ENCODE measurements at places on chromosomes 6 and 20. TPM values are rescaled to one million over a fixed set of nuclear protein-coding genes. Genes with fewer than 3 reads are reported as not detected.

GRCh38 chr20:7459083-7459482 is 481.2 kb downstream of the HAO1 start:
- DNase-seq = no peak

DNA sequence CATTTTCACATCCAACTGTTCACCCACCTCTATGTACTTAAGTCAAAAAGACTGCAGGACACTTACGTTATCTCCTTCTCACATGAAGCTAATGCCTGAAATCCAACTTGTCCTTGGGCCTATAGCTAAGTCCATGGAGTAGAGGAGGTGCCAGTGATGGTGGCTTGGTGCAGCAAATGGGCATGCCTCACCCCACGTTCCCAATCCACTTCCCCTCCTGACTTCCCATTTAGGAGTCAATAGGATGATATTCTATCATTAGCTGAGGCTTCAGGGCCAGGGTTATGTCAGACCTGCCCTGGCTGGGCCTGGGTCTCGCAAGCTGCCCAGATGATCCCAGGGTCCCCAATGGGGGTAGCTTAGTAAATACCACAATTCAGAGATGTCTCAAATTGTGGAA is 410.4 kb downstream of the MAFB start:
- no peak for DNase-seq

- DNase-seq = no peak
Measured at GRCh38 chr6:169862892-169863525, 111.6 kb downstream of the ERMARD start.

Gene DOK5
- total RNA-seq = not detected

GRCh38 chr6:6725468-6726209 is 137.1 kb downstream of the LY86 start:
- no peak for DNase-seq

DNA sequence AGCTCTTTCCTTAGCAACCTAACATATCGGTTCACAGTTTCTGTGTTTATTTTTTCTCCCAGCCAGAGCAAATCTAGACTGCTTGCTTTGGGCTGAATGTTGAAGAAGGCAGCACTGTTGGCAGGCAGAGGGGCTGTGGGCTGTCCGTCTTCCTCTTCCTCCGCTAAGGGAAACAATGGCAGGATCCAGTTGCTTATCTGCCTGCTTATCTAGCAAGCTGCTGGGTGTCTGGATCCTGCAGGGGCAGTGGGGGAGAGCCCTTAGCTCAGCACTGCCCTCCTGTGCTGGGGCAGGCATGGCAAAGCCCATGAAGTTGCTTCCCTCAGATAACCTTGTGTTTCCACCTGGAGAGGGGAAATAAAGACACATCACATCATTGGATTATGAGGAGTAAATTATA is 92.7 kb upstream of the CD93 start:
- DNase-seq = no peak

Measured in lower leg skin (tissue), 4 donors.